Stimulated activated CD4-positive, alpha-beta T cell treated with anti-CD3 and anti-CD28 coated beads, Interleukin-15, amount 100 ng/mL, for 1 hour (primary cell): ENCODE measurements at places on chromosomes 3 and 15.

GRCh38 chr3:40523781-40524180, 979 bp upstream of the ZNF621 start:
- DNase-seq: no peak

GRCh38 chr3:106678657-106679390, 698.4 kb upstream of the CCDC54 start:
- no peak for DNase-seq

DNA sequence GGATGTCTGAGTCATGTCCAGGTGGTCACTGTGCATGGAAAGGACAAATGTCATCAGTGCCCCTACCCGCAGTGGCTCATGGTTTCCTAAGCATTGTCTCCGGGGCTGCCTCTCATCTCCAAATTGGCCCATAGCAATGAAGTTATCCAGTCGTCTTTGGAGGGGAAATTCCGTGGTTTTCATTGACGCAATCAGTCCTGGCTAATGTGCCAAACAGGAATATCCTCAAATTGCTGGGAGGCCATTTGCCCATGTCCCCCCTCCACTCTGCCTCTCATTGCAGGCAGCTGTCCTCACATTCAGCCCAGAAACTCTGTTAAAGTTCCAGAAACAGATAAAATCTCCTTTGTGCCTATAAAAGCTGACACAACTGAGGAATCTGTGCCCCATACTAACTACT, 81.6 kb downstream of the MCTP2 start:
- no peak for DNase-seq

GRCh38 chr15:97156739-97157265, 803.7 kb upstream of the ARRDC4 start:
- DNase-seq: no peak

DNA sequence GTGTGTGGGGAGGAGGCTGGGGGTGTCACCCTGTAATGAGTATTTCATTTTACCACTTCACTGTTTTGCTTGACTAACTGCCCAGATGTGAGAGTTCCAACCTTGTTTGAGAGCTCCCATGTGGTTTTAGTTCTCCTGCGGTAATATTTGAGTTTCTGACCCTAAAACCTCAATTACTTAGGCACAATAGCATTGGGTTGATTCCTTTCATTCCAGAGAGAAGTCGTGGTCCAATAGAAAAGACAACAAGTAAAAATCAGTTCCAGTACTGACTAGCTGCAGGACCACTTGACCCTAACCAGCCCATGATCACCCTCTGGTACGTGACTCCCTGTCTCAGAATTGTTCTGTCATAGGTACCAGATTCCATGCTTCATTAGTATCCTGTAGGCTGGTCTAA, 630.4 kb downstream of the CADM2 start:
- no peak for DNase-seq

DNA sequence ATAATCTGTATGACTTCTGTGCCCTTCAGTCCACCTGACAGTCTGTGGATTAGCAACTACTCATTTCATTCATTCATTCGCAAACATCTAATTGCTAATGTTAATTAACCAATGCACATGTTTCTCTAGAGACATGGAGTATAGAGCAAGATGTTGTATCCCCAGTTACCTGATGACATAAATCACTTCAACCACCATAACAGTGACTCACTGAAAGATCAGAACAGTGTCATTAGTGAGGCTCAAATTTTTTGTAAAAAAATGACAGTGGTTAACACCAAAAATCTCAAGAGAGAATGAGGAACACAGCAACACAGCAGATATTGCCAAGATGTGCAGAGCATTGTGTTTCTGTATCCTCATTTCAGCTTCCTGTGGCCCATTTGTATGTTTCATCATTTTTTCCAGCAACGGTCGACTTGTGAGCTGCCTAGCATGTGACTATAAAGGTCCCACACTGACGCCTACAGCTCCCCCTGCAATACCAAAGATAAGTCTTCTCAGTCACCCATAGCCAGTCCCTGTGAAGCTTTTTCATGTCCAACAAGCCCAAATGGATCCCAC, 3.7 kb upstream of the PLD1 start:
- no peak for DNase-seq

GRCh38 chr15:87038404-87038803, 958.7 kb downstream of the AGBL1 start:
- no peak for DNase-seq

GRCh38 chr15:27731776-27732175, 367.3 kb downstream of the OCA2 start:
- no peak for DNase-seq
